ENCODE measurements at places on chromosomes 11 and 22.

- no peak for DNase-seq
These were observed 22.7 kb downstream of the BTBD10 start for GRCh38 chr11:13440100-13440855.

DNA sequence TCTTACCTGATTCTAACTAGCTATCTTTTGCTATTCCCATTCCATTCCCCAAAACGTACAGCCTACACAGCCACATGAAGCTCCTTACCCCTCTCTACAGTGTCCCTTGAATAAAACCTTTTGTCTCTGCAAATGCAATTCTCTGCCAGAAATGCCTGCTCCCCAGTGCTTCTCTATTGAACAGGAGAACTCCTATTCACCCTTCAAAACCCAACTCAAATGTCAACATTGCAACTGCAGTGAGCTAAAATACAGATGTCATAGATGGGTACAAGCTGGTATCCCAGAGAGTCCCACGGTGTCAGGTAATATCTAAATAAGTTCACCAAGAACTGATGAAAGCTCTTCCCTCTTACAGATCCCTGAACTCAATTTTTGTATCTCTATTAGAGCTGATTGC lies 421.7 kb downstream of the INSC start:
- DNase-seq: no peak

DNA sequence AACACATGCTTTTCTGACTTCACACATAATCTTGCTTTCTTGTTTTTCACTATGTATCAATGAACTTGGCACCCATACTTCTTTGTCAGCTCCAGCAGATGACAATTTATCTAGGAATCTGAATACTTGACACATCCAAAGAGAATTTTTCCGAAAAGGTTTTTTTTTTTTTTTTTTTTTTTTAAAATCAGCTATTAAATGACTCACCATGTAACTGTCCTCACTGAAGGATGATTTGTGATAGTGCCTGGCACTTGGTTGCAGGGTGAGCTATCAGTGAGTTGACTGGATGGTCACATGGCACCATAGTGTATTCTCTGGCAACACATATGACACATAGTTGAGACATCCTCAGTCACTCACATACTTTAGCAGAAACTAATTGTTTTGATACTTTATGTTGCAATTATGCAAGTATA lies 133.4 kb upstream of the E2F8 start:
- DNase-seq: no peak

DNA sequence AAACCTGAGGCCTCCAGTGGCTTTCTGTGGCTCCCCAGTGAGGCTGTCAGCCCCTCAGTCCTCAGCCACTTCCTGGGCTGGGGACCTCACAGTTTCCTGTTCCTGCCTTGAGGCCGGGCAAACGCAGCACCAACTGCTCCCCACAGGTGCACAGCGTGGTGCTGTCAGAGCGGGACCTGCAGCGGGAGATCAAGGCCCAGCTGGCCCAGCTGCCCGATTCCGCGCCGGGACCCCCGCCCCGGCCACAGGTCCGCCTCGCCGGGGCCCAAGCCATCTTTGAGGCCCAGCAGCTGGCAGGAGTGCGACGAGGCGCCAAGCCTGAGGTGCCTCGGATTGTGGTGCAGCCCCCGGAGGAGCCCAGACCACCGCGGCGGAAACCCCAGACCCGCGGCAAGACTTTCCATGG lies 5.4 kb downstream of the TBC1D10C start:
- DNase-seq: peak; percentile 57

DNA sequence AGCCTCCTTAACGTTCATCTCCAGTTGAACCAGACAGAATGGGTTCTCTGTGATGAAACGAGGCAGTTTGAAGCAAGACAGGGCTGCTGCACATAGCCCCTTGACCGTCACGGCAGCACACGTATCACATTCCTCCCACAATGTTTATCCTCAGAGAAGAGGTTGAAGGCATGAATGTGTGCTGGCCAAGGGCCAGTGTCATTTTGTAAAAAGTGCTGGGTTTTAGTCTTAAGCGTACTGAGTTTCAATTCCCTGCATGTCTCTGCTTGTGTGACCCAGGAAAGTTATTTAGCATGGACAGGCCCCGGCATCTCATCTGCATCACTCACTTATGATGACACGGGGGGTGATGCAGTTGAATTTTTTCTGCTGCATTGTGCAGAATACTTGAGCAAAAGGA lies 31.6 kb downstream of the TTC12 start:
- DNase-seq: no peak

- DNase-seq: no peak
These were observed 52.5 kb downstream of the C22orf31 start for GRCh38 chr22:29009148-29009547.

DNA sequence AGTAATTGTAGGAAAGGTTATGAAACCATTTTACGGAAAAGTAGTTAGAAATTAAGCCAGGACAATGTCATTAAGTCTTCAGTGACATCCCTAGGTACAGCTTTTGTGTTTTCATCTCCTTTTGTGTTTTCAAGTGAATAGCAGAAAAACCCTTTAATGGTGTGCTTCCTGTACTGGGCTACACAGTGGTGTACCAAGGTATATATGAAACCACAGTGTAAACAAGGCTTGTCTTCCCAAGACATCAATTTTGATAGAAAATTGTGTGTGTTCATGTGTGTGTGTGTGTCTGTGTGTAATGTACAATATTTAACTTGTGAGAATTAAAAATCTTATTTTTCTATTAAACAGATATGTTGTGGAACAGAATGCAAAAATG lies 8.9 kb downstream of the MRPL17 start:
- DNase-seq: no peak

GRCh38 chr11:130431801-130432200 lies 3.4 kb upstream of the ADAMTS8 start:
- no peak for DNase-seq

DNA sequence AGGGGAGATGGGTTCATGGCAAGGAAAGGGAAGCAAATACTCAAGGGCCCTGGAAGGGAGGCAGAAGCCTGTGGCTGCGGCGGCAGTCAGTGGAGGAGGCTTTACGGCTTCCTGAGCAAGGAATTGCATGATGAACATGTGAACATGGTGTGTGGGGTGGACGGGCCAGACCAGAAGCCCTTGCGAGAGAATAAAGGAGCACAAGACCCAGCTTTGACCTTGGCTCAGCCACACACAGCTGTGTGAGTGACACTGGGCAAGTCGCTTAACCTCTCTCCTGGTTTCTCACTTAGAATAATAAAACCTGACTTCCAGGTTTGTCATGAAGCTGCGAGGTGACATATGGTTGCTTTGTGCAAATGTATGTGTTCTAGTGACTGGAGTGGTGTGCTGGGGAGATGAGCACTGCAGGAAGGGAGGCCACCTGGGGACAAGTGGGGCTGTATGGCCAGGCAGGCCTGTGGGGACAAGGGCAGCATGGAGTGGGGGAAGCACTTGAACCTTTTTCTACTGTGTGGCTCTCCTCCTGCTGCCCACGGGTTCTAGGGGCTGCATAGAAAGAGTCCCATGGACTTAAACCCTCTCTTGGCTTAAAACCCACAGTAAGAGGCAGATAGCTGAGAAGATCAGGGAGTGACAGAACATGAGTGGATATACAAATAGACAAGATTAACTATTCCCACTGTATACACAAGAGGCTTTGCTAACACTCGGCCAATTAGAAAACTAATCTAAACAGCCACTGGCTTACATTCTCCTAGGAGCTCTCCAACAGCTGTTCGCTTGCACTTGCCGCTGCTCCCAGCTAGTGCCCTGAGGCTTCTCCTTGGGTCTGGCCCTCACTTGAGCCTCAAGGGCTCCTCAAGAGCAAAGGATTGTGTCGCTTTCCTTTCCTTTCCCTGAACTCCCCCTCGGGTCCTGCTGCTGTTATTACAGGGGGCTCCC lies 67.3 kb upstream of the CDON start:
- DNase-seq: no peak

DNA sequence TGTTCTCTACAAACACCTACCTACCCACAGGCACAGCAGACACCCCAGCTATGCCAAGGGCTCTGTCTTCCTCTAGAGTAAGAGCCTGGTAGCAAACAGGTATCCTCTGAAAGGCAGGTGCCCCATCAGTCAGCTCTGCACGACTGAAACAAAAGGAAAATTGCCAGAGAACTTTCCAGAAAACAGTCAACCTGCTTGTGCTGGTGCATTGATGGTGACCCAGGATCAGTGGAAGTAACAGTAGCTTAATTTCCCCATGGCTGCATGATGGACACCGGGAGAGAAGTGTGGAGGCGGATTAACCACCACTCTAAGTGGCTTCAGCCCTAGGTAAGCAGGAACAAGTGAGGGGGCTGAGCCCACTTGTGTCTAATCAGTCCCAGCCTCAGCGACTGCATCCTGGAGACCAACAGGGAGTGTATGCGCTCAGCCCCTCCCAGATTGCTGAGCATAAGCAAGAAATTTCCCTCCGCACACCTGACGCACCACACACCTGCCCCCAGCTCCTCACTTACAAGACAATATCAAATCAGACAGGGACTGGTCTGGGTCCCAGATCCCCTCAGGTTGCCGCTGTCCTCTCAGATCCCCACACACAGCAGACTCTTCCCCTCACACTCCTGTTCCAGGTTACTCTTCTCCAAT lies 70.7 kb upstream of the IGLL5 start:
- DNase-seq: no peak

GRCh38 chr11:108137212-108137611 lies 15.8 kb downstream of the ACAT1 start:
- DNase-seq: no peak

- no peak for DNase-seq
These were observed 44.7 kb downstream of the TMEM123 start for GRCh38 chr11:102407901-102408300.

GRCh38 chr11:114026355-114026754 lies 33.2 kb upstream of the ZBTB16 start:
- no peak for DNase-seq

GRCh38 chr11:90204832-90205646 lies 17.8 kb downstream of the CHORDC1 start:
- no peak for DNase-seq

DNA sequence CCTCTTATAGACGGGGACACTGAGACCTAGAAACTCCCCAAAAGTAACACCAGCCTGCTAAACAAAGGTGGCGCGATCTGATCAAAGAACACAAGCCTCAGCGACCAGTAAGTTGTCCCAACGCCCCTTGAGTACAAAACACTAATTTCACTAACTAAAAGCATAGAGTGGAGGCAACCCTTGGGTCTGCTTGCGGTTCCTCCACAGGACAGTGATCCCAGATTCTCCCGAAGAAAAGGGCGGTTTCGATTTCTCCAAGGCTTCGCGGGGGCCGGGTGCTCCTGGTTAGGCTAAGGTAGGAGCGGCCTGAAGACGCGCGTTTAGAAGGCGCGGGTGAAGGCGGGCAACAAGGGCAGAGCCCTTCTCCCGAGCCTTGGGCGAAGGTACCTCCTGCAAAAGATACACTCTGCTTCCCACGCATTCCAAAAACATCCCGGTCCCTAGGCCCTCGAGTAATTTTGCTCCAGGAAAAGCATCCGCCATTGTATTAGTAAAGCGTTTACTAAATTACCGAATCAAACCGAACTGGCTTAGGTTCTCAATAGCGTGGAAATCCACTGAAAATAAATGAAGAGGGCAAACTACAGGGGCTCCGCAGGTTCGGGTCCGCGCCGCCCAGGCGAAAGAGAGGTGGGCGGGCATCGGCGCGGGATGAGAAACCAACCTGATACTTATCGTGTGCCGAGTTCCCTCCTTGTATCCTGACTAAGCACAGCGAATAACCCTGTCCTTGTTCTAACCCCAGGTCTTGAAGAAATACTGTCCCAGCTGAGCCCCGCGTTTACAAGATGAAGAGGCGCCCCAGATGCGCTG lies 2.0 kb downstream of the WT1 start:
- no peak for DNase-seq

DNA sequence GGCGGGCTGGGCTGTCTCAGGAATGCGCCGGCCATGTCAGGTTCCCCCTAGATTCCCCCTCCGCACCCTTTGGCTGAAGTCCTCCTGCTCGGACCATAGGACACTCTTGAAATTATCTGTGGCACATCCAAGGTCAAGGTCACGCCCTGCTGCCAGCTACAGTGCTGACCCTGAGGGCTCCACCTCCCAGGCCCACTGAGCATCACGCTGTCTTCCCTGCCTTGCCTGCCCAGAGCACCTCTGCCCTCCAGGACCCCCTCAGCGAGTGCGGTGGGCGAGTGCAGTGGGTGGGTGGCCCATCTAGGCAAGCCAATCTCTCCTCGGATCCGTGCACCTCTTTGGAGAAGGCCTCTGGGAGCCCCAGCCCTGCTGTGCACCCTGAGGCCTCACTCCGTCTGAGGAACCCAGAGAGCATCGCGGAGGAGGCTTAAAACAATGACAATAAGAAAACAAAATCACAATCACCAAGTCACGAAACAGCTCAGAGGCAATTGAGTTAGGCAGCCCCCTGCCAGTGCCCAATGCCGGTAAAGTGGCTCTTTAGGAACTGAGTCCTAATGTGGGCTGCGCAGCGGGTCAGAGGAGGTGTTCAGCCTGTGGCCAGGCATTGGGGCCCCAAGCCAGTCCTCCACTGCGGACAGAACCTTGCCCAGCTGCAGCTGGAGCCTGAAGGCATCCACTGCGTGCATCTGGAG lies 26.5 kb upstream of the CCDC188 start:
- no peak for DNase-seq

DNA sequence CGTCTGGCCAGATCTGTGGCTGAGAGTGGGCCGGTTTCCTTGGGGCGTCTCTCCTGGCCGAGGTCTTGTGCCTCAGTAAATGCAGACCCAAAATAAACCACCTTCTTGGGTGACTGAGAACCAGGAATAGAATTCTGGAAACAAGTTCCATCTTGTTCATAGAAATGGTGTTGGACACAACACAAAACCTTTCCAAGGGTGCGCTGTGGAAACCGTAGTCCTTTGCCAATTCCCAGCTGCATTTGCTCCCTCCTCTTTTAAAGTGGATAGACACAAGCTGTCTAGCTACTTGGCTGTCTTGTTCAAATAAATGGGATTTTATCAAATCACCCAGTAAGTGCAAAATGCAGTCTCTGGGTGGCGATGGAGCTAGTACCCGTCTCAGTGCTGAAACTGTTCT lies 300.2 kb downstream of the SHANK2 start:
- no peak for DNase-seq

- no peak for DNase-seq
These were observed 362.2 kb downstream of the CTTN start for GRCh38 chr11:70760416-70761020.

DNA sequence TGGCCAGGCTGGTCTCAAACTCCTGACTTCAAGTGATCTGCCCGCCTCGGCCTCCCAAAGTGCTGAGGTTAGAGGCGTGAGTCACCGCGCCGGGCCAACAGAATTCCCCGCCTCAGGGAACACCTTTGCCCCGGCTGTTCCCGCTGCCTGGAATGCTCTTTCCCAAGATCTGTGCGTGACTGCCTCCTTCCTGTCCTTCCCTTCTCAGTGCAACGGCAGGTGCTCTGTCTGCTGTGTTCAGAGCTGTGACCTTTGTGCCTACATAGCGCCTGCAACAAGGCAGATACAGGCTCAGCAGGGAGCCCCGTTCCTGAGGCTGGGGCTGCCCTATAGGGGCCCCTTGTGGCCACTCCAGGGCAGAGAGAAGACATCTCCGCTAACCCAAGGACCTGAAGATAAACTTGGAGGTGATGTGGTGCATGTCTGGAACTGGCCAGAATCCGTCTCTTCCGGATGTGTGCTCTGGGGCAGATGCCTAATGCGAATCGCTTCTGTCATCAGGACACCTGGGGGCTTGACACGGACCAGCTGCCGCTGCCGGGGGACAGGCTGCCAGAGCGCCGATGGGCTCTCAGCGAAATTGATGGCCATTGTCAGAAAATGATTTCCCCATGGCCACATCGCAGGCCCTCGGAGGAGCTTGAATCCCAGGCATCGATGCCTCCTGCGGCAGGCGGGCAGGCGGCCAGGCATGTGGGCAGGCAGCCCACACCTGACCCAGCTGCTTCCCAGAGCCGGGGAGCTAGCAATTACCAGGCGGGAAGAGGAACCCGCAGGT lies 43.5 kb upstream of the TCF20 start:
- no peak for DNase-seq

GRCh38 chr11:63710476-63711217 lies 29.3 kb downstream of the RTN3 start:
- no peak for DNase-seq

Measured in activated T-cell treated with anti-CD3 and anti-CD28 coated beads for 24 hours (primary cell).